Esophagus squamous epithelium (tissue), 5 donors: ENCODE measurements at places on chromosomes 2 and 18.

DNA sequence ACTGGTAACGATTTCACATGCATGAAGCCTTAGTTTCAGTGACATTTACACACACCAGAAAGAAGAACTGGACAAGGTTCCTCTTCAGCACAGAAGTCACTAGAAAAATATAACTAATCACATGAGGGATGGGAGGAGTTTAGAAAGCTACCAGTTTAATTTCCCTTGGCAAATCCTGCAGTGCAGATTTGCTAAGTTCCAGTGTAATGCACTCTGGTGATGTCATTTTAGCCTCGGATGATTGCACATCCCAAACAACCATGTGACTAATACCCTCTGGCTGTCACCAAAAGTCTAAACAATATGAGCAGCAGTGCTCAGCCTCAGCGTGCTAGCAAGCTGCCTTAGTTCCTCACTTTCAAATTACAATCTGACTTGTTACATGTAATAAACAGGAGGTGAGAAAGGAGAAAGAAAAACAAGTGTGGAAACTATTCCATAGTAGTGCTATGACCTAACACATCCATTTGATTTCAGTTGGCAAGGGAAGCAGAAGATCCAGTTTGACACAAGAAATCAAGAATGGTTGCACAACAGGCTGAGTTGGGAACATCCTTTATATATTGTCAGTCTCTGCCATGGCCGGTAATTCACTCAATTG, 35.3 kb upstream of the PPP1CB start:
- DNase-seq, result no peak
- no peaks in the 10 kb centered on the region for H3K27me3 ChIP-seq
- H3K36me3 ChIP-seq, result no peaks in the 10 kb centered on the region
- peaks cover 72% of the 10 kb centered on the region for H3K4me1 ChIP-seq
- peak overlapping the region; percentile 90 for H3K27ac ChIP-seq

DNA sequence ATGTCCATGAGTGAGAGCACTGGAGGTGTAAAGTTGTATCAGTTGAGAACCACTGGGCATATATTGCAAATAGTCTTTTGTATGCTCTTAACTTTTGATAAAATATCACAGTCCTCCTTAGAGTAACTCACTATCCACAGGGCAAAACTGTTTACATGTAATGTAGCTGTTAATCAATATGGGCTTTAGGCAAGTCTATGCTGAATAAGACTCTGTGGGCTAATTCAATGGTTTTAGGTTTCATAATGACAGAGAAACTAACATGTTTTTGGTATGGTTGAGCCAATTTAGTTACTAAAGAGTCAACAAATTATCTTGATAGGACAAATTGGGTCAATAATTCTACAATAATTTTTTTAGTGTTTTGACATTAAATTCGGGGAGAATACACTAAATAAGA, 1134.9 kb upstream of the FAM98A start:
- no peaks in the 10 kb centered on the region for H3K27me3 ChIP-seq
- DNase-seq, result no peak
- H3K36me3 ChIP-seq, result no peaks in the 10 kb centered on the region
- no peak overlapping the region for H3K4me3 ChIP-seq
- no peak overlapping the region for H3K27ac ChIP-seq
- H3K4me1 ChIP-seq, result no peaks in the 10 kb centered on the region

DNA sequence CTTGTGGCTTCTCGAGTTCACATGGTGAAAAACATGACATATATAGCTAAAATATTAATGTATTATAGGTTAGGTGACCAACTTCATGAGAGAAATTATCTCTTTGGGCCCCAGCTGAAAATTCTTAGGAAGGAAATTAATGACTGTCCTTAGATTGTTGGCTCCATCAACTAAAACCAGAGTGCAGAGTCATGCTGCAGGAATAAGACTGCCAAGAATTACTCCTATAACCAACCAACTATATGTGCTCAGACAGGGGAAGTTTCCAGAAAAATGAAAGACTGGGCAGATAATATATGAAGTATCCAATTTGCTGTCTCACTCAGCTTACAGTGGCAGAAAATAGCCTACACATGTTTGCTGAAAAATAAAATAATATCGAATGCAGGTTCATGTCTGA, 71.0 kb upstream of the TMEFF2 start:
- no peaks in the 10 kb centered on the region for H3K4me1 ChIP-seq
- H3K27ac ChIP-seq, result no peak overlapping the region
- no peaks in the 10 kb centered on the region for H3K36me3 ChIP-seq
- H3K4me3 ChIP-seq, result no peak overlapping the region
- DNase-seq, result no peak

- H3K4me3 ChIP-seq, result no peak overlapping the region
- no peaks in the 10 kb centered on the region for H3K27me3 ChIP-seq
- H3K36me3 ChIP-seq, result no peaks in the 10 kb centered on the region
- H3K27ac ChIP-seq, result no peak overlapping the region
- DNase-seq, result no peak
These were observed 6.3 kb downstream of the TRABD2A start for GRCh38 chr2:84874381-84875212.
